ENCODE measurements at places on chromosomes 2 and 18.
A peak's percentile ranks its signal among the peaks of the same experiment; 100 is the strongest.

DNA sequence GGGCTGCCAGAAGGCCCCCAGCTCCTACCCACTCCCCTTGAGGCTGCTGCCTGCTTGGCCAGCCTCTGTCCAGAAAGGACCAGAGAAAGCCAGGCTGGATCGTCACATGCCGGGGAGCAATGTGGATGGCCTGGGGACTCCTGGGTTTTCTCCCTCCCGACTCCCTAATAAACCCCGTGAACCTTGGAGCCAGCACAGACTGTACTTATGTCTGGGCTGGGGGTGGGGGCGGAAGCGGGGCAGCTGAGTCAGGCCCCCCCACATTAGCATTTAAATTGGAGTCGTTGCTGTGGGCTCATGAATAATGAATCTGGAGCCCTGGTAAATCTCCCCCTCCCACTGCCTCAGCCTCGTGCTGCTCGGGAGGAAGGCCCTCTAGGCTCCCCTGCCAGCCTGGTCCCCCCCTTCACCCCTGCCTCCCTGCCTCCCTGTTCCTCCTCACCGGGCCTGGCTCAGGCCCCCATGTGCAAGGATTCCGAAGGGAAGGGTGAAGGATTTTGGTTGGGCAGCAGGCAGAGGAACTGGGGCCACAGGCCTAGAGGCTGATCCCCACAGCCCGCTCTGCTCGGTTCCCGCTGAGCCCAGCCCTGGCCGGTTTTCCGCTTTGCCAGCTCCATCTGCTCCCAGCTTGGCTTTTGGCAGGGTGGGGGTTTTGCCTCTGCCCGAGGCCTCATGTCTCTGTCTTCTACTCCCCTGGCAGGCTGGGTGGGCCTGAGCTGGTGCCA, 7.3 kb upstream of the ASIC4 start:
- no peak for DNase-seq

DNA sequence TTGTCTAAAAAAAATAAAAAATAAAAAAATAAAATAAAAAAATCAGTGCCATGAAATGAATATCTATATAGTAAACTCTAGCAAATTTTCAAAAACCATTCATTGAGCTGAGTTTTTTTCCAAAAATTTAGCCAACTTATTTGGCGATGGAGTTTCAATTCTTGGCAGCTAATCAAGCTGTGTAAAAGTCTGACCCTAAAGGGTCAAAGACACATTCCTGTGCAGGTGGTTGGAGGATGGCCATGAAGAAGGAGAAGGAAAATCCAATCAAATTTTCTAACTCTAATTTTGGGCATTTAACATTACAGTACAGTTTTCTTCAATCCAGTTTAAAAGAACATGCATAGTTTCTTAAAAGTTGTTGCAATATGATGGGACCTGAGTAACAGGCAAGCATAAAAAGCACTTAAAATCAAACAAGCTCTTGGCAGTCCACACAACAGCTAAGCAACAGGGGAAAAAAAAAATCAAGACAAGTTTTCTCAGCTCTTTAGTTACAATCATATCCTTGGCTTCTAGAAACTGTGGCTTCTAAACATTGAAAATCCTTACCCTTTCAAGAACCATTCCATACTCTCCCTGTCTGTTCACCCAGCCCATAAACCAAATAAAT, 54.5 kb downstream of the ACVR1 start:
- no peak for DNase-seq

DNA sequence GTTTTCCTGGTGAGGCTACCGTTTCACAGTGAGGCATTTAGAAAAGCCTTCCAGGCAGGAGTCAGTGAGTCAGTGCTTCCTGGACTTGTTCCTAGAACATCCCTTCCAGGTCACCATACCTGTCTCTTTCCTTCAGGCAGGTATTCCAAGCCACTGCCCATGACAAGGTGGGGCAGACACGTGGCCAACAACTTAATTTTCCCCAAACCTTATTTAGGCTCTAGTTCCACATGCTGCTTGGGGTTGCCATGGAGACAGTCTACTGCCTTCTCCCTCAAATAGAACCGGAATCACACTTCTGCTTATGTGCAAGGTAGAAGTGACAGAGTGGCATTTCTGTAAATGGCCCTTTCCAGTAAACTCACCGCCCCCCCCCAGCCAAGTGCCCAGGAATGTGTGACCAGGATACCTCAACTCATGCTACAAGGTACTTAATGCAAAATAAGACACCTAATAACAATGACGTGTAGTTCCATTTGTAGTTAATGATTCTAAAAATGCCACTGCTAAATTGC, 258.3 kb downstream of the PRKCE start:
- no peak for DNase-seq

- DNase-seq, result no peak
Measured at GRCh38 chr18:50397023-50397422, 22.2 kb downstream of the SKA1 start.

DNA sequence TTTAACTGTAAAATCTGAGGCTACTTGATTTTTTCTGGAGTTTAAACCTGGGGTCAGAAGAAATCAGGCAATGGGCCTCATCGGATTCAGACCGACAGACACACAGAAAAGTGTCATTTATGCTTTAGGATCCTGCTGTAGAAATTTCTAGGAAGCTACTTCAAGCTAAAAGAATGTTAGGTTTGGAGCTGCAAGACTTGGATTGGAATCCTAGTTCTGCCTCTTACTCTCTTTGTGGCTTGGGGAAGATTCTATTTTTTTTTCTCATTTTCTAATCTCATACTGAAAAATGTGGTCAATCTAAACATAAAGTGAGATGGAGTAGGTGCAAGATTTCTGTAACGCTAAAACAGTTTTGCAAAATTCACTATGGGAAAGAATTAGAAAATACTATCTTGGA, 48.8 kb upstream of the KCNE4 start:
- no peak for DNase-seq

GRCh38 chr2:36478999-36479398, 119.0 kb downstream of the FEZ2 start:
- DNase-seq, result no peak

- DNase-seq, result no peak
Measured at GRCh38 chr2:221705185-221705877, 133.2 kb upstream of the EPHA4 start.

- no peak for DNase-seq
Measured at GRCh38 chr18:52060607-52061304, 279.2 kb upstream of the DCC start.

GRCh38 chr2:208892203-208892602, 485.6 kb downstream of the PTH2R start:
- DNase-seq, result no peak

GRCh38 chr18:57437766-57438671, 2.8 kb downstream of the ONECUT2 start:
- DNase-seq, result no peak

- DNase-seq, result no peak
Measured at GRCh38 chr2:96074156-96074555, 39.4 kb upstream of the GPAT2 start.

DNA sequence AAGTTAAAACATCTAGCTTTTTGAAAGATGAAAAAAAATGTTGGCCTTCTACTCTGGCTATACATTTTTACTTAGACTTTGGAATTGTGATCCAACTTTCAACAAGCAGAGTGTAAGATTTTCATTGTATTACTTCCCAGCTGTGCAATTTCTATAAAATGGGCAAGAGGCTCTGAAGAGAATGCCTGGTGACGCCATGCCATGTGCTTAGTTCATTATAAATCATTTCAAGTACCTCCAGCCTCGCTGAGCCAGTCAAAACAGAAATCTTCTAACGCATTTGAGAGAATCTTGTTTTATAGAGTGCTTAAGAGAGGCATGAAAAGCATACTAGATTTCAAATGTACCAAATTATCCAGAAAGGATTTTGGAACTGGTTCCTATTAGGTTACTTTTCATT, 10.1 kb upstream of the STK17B start:
- DNase-seq, result no peak

- peak; percentile 6 for DNase-seq
Measured at GRCh38 chr2:44130441-44130840, 38.2 kb upstream of the PPM1B start.

All from amniotic stem cell (primary cell).